ENCODE measurements at places on chromosomes 4 and X.
A peak's percentile ranks its signal among the peaks of the same experiment; 100 is the strongest.

GRCh38 chr4:128061566-128062536, 739 bp downstream of the LARP1B start:
- DNase-seq, result peak; percentile 73

DNA sequence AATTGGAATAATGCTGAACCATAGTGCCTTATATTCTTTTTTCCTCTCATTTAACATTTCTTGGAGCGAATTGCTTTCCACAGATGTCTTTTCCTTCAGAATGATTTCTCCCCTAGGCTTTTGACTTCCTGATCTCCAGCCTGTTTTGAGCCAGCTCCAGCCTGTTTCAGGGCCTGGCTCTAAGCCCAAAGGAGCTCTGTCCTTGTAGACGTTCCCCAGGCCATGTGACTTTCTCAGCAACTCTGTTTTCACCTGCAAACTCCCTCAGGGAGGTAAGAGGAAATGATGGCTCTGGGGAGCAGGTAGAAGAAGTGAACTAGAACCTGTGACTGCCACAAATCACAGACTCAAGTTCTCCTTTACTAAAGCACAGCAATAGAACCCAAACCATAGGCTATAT, 89.1 kb downstream of the AKAP4 start:
- DNase-seq, result no peak

DNA sequence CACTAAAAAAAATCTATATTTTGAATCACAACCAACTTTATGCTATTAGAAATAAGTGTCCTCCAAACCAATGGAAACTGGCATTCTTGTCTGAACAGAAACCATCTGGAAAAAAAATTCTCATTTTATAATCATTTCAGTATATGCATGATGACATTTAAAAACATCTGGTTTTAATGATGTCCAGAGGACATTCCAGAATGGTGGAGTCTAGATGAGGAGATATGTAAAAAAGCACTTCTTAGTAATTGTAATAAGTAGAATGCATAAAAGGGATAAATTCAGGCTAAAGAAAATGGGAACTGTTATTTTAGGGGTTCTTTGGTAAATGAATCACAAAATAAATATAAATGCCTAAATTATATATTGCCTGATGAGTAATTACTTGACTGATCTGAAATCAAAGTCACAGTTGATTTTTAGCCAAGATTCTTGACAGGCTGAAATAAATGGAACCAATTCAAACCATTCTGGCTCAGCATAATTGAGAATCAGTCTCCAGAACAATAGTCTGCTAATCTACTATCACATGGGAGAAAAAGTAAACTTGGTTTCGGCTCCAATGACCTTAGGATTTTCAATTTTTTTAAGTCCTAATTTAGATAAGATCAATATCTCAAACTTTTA, 636.6 kb downstream of the FAT4 start:
- DNase-seq, result no peak

DNA sequence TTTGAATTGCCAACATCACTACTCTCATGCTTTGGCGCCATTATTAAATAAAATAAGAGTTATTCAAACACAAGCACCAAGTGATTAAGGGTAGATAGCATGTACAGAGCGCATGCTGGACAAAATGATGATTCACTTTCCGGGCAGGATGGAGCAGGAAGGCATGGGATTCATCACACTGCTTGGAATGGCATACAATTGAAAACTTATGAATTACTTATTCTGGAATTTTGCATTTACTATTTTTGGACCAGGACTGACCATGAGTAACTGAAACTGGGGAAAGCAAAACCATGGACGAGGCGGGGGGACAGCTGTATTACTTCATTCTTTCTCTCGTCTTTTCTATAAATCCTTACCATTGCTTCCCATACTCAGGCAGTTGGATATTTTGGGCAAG, 28.5 kb upstream of the FGF5 start:
- DNase-seq, result no peak

GRCh38 chr4:11313157-11313943, 115.3 kb downstream of the HS3ST1 start:
- DNase-seq, result no peak

DNA sequence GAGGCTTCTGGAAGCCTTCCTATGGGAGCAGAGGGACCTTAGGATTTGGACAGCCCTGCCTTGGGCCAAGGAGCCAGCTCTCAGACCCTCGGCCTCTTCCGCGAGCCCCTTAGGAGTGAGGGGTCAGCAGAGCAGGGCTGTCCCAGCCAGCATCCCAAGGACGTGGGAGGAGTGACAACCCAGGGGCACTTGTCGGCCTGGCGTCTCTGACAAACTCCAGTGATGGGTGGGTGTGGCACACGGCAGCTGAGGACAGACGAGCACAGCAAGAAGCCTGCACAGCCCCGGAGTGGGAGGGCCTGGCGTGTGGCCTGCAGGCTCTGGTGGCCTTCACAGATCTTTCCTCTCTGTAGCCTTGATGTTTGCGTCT, 11.6 kb upstream of the TNIP2 start:
- DNase-seq, result no peak

DNA sequence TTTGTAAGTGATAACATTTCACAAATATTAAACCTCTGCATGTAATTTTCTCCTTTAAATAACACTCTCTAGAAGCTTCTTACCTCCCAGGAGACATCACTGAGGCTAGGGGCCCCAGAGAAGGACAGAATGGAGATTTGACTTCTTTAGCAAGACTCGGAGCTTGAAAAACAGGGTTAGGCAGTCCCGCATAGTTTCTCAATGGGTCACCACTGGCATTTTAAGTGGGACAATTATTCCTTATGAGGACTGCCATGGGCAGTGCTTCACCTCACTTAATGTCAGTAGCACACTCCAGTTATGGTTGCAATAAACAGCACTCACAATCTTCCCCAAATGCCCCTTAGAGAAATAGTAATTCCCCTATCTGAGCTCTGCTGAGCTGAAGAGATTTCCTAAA, 66.7 kb upstream of the NOCT start:
- DNase-seq, result no peak

DNA sequence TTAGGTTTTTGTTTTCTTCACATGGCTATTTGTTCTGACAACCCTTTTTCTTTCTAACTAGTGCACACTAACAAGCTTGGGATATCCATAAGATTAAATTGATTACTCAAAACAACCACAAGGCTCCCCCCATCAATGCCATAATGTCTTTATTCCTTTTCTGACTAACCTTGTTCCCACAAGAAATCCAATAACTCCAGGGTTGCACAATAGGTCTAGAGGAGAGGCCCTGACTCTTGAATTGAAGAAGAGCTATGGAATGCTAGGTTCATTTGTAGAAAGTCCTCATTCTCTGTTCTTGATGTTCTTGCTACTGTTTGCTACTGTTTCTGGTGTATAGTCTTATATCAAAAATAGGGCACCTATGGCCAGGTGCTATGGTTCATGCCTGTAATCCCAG, 71.0 kb downstream of the PRRG1 start:
- DNase-seq, result no peak

GRCh38 chr4:4627906-4628305, 86.1 kb upstream of the STX18 start:
- no peak for DNase-seq

- DNase-seq, result no peak
Measured at GRCh38 chrX:5233830-5234229, 994.8 kb downstream of the NLGN4X start.

GRCh38 chrX:80354966-80355465, 65.2 kb upstream of the TENT5D start:
- no peak for DNase-seq

GRCh38 chr4:168096407-168096784, 4.1 kb downstream of the ANXA10 start:
- DNase-seq, result no peak

DNA sequence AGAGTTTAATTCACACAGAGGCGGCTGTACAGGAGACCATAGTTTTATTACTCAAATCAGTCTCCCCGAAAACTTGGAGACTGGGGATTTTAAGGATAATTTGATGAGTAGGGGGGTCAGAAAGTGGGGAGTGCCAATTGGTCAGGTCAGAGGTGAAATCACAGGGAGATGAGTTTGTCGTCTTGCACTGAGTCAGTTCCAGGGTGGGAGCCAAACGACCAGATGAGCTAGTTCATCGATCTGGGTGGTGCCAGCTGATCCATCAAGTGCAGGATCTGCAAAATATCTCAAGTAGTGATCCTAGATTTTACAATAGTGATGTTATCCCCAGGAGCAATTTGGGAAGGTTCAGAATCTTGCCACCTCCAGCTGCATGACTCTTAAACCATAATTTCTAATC, 4.0 kb downstream of the ETFDH start:
- DNase-seq, result no peak

GRCh38 chr4:2794486-2795299, 1.8 kb downstream of the SH3BP2 start:
- no peak for DNase-seq

GRCh38 chr4:732911-733630, 27.4 kb downstream of the PCGF3 start:
- DNase-seq, result no peak

GRCh38 chr4:184655889-184656869, 6.6 kb downstream of the PRIMPOL start:
- DNase-seq, result no peak

GRCh38 chrX:153700376-153700945, 12.7 kb downstream of the SLC6A8 start:
- no peak for DNase-seq

- no peak for DNase-seq
Measured at GRCh38 chr4:123587983-123588494, 191.4 kb downstream of the SPRY1 start.

GRCh38 chr4:48683784-48684666, 96.1 kb downstream of the FRYL start:
- DNase-seq, result no peak

GRCh38 chr4:105510245-105510644, 36.4 kb upstream of the PPA2 start:
- no peak for DNase-seq

- DNase-seq, result no peak
Measured at GRCh38 chr4:137378821-137379220, 153.5 kb downstream of the PCDH18 start.

GRCh38 chrX:19372547-19373331, 29.0 kb downstream of the PDHA1 start:
- peak; percentile 56 for DNase-seq

- no peak for DNase-seq
Measured at GRCh38 chr4:97759785-97760184, 383.5 kb downstream of the STPG2 start.

DNA sequence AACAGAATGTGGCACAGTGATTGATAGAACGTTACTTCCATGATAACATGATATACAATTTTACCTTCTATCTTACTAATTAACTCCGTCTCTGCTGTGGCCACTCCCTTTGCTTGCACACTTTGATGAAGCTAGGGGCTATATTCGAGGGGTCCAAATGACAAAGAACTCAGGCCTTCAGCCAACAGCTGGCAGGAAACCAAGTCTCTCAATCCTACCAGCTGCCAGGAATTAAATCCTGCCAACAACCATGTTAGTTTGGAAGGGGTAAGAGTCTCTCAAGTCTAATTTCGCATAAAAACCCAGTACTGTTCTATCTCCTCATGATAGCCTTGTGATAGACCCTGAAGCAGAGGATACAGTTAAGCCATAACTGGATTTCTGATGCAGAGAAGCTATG, 1122.9 kb upstream of the PCDH10 start:
- no peak for DNase-seq

- DNase-seq, result no peak
Measured at GRCh38 chr4:120903419-120903818, 19.1 kb downstream of the PRDM5 start.

- DNase-seq, result peak; percentile 35
Measured at GRCh38 chr4:173827707-173828106, 297.7 kb upstream of the HAND2 start.

- no peak for DNase-seq
Measured at GRCh38 chrX:107626481-107626880, 1.8 kb upstream of the PRPS1 start.

DNA sequence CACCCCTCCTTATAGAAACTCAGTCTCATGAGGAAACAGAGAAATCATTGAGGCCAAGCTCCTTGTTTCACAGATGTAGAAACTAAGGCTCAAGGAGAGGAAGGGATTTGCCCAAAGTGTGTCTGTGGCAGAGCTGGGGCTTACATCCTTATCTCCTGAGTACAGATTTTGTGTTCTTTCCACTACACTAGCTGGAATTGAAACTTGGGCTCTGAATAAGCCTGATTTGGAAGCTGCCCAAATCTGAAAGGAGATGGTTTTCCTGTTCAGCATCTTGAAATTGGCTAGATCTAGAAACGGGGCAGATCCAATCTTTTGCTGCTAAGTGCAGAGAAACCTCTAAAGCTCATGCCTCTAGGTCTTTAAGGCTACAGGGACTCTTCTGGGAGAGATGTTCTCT, 24.3 kb downstream of the AWAT2 start:
- no peak for DNase-seq

- DNase-seq, result no peak
Measured at GRCh38 chrX:132677233-132677716, 188.4 kb upstream of the MBNL3 start.

GRCh38 chrX:44585866-44586265, 43.2 kb upstream of the FUNDC1 start:
- DNase-seq, result no peak

- no peak for DNase-seq
Measured at GRCh38 chr4:81227138-81227537, 12.1 kb upstream of the PRKG2 start.

GRCh38 chrX:11953615-11954014, 184.7 kb upstream of the FRMPD4 start:
- DNase-seq, result no peak

DNA sequence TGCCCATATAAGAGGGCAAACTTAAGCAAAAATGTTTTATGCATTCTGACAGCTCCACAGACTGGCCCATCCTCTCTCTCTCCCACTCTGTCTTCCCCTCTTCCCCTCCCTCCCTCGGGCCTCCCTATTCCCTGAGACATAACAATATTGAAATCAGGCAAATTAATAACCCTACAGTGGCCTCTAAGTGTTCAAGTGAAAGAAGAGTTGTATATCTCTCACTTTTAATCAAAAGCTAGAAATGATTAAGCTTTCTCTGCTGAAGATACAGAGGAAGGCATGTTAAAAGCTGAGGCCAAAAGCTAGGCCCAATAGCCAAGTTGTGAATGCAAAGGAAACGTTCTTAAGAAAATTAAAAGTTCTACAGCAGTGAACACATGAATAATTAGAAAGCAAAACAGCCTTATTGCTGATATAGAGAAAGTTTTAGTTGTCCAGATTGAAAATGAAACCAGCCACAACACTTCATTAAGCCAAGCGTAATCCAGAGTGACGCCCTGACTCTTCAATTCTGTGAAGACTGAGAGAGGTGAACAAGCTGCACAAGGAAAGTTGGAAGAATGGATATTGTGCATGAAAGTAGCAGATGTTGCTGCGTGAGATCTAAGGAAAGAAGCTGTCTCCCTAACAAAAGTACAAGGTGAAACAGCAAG, 54.9 kb downstream of the USO1 start:
- DNase-seq, result no peak

- no peak for DNase-seq
Measured at GRCh38 chr4:90845777-90846176, 718.6 kb downstream of the CCSER1 start.

DNA sequence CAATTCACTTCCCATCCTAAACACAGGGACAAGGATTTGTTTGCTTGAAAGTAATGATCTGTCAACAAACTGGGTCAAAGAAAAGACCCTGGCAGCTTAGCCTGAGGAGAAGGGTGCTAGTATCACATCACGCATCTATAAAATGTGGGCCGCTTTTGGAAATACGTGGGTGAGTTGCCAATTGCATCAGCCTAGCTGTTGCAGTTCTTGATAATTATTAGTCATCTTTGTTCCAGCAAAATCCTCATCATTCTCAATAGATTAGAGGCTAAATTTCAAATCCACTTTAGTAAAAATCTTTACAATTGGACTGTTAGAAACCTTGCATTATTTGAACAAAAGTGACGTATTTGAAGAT, 33.6 kb upstream of the TAPT1 start:
- no peak for DNase-seq
